MM.1S (cell line): ENCODE measurements at places on chromosomes 12 and 14.

GRCh38 chr14:23094666-23095195 lies at the start of gene ACIN1:
Gene ACIN1, minus strand, starts transcription at chr14:23095136. Its CDS starts 24 bp downstream, at chr14:23095112.
- peak; percentile 72 for DNase-seq

GRCh38 chr12:16474801-16475200 lies 127.4 kb downstream of the MGST1 start:
- no peak for DNase-seq

- DNase-seq: no peak
Observed at GRCh38 chr14:92982956-92983355, 60.0 kb downstream of the CHGA start.

GRCh38 chr14:85960756-85961155 lies 430.8 kb downstream of the FLRT2 start:
- DNase-seq: no peak

GRCh38 chr14:90611936-90612335 lies 204.3 kb downstream of the TTC7B start:
- no peak for DNase-seq

GRCh38 chr14:39023939-39024871 lies 78.8 kb downstream of the SEC23A start:
- DNase-seq: no peak

DNA sequence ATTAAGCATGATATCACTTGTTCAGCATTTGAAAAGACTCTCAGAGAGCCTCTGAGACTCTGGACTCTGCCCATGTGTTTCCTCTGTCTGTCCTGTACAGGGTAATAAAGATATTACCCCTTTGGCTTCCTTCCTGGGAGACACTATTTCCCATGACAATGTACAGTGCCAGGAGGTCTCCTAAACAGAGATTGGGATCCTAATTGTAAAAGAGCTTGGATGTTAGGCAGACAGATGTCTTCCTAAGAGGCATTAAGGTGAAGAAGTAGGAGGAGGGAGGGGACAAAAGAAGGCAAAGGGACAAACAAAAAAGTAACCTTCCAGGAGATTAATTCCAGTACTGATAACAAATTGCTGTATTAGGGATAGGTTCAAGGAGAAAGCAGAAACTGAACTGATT lies 45.5 kb upstream of the NAV3 start:
- DNase-seq: no peak

GRCh38 chr14:74841230-74842207 lies 34.4 kb downstream of the PROX2 start:
- DNase-seq: peak; percentile 67

- DNase-seq: no peak
Observed at GRCh38 chr12:64039281-64039871, 182.7 kb downstream of the KICS2 start.

DNA sequence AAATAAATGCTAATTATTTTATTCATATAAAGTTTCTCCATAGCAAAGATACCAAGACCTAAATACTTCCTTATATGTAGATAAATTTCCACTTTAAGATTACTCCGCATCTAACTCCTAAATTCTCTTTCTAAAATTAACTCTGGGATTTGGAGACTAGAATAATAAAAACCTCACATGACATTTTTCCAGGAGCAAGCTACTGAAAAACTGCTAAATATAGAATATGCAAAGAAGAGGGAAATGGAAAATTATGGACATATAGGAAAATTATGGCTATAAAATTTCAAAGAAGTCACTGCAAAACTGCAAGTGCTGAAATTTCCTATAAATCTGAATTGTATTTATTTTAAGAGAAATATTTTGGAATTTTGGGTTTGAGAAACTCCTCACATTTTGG lies 186.2 kb downstream of the DUSP6 start:
- no peak for DNase-seq

- DNase-seq: no peak
Observed at GRCh38 chr14:22546722-22547071, 42.3 kb downstream of the DAD1 start.

- DNase-seq: peak; percentile 29
Observed at GRCh38 chr14:24481622-24482324, 26.3 kb downstream of the CMA1 start.

DNA sequence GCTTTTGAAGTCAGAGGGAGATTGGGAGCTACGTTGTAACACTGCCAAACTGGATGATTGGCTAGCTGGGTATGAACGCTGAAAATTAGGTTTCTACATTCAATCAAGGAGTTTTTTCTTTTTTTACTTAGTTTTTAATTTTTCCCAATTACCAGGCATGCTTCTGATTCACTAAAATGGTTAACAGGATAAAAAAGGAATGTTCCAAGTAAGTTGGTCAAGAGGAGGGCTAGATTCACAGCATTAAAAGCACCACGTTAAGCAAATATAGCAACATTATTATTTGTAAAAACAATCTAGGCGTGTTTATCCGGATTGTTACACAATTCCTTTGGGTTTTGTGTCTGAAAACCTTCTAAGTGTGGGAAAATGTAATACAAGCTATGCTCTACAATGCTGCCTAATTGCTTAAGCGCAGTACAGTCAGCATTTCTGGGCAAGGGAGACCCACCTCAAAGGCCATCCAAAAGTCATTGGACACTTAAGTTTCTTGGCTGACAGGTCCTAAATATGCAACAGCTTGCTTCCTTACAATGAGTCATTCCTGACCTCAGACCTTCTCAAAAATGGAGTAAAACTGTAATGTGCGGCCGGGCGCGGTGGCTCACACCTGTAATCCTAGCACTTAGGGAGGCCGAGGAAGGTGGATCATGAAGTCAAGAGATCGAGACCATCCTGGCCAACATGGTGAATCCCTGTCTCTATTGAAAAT lies 1.2 kb downstream of the RPLP0 start:
- DNase-seq: no peak

- no peak for DNase-seq
Observed at GRCh38 chr12:104752016-104752415, 206.1 kb downstream of the SLC41A2 start.

GRCh38 chr12:16218234-16218633 lies 59.3 kb downstream of the SLC15A5 start:
- DNase-seq: no peak

GRCh38 chr12:46617167-46617566 lies 208.6 kb downstream of the SLC38A4 start:
- peak; percentile 21 for DNase-seq

- no peak for DNase-seq
Observed at GRCh38 chr12:129696405-129696804, 207.4 kb downstream of the TMEM132D start.

GRCh38 chr12:89348894-89349699 lies 3.2 kb downstream of the DUSP6 start:
- DNase-seq: peak; percentile 33

DNA sequence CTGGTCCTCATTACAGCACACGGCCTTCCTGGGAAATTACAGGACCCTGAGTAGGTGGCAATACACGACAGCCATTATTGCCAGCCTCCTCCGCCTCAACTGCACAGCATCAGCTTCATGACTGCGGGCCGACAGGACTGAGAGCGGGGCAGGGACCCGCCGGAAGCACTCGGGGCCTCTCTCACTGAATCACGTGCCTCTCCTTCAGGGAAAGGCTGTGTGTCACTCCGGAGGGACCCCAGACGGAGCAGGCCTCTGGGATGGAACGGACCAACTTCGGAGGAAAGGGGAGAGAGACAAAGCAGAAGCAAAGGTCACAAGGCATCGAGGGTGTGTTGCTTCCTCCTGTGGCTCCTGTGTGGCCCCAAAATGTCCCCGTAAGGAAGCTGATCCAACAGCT lies 90.0 kb downstream of the RNF34 start:
- no peak for DNase-seq

- peak; percentile 89 for DNase-seq
Observed at GRCh38 chr12:1594261-1595025, at the start of gene FBXL14. Gene FBXL14, minus strand, starts transcription at chr12:1594581. Its CDS starts 515 bp downstream, at chr12:1594066.

DNA sequence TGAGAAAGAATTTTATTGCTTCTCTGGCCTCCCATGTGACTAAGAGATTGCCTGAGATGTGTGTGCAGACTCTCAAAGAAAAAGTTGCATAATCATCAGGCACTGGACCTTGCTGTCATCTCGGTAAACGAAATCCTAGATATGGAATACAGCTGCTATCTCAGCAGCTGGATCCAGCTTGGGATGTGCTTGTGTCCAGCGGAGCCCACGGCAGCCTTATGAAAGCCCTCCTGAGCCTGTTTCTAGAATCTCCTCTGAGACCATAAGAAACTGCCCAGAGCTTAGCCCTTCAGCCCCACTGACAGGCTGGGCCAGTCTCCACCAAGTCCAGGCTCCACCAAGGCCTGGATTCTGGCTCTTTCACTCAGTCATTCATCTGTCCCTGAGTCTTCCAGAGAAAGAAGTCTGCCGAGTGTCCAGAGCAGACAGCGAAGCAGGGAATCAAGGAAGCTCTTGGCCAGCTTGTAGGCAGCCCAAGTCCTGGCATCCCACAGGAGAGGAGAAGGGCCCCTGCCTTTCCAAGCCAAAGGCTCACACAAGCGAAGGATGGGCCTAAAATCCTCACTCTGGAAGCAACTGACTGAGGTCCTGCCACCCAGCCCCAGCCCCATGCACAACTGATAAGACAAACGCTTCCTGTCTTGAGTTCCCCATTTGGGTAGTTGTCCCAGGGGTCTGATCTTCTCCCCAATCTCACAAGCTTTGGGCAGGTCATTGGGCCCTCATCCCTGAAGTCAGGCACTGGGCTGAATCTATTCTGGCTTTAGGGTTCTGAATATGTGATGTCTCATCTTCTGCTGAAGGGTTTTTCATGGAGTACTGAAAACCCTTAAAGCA lies 97.8 kb downstream of the SEC23A start:
- no peak for DNase-seq

- DNase-seq: no peak
Observed at GRCh38 chr12:3881281-3881950, 8.2 kb upstream of the PARP11 start.

DNA sequence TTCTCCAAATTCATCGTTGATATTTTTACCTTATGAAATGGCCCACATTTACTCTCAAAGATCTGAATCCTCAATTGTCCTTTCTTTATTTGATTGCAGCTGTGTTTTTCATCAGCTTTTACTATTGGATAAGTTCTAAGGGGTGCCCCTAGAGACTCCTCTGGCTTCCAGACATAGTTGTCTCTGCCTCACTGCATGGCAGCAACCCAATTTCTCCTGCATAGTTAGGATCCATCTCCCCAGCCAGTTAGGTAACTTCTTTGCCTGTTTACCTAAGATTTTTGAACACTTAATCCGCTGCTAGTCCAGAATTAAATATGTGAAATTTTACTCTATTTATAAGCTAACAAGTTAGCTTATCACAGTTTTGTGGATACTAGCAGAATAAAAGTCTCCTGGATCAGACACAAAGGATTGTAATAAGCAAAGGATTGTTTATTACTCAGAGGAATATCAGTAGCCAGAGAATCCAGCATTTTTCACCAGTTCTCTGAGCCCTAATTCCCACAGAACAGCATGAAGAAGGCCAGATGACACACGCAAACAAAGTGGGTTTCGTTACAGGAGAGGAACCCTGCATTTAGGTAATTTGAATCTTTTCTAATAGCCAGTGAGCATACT lies 101.1 kb downstream of the BBS10 start:
- DNase-seq: no peak

DNA sequence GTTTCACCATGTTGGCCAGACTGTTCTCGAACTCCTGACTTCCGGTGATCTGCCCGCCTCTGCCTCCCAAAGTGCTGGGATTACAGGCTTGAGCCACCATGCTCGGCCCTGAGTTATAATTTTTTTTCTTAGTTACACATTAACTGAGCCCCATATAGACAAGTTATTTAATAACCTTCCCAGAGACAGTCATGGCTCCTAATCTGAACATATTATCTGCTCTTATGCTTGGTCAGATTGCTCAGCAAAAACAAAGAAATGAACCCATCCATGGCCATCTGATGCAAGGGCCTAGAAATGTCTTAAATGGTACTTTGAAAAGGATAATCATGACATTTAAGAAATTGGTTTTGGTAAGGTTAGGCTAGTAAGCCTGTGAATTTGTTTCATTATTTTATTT lies 13.0 kb downstream of the SAMD15 start:
- DNase-seq: no peak

DNA sequence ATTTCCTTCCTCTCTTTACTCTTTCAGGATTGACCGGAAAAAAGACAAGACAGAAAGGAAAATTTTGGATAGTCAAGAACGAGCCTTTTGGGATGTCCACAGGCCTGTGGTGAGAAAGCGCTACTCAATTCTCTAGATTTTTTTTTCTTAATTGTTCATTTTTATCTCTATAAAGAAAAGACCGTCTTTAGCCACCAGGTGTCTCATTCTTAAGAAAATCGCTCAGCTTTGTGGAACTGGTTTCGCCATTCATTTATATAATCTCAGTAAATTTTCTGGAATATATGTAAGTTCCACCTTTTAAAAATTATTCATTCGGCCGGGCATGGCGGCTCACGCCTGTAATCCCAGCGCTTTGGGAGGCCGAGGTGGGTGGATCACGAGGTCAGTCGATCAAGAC lies 421.1 kb downstream of the DPF3 start:
- no peak for DNase-seq

DNA sequence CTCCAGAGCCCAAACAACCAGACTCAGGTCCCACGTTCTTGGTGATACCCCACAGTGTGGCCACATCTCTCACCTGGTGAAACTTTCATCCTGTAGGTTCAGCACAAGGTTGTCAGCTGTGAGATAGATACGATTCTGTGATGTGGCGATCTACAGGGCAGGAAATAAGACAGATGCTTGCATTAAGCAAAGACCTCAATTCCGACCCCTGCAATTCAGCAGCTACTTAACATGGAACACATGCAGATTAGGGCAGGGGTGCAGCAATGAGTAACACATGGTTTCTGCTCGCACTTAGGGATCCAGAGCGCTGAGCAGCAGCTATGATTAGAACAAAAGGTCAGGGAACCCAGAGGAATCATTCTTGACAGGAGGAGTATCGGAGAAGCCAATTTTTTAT lies 4.1 kb downstream of the PHB2 start:
- DNase-seq: peak; percentile 3

GRCh38 chr14:35218963-35219362 lies 73.2 kb upstream of the PSMA6 start:
- no peak for DNase-seq

- no peak for DNase-seq
Observed at GRCh38 chr12:39966721-39967120, 139.2 kb downstream of the SLC2A13 start.

DNA sequence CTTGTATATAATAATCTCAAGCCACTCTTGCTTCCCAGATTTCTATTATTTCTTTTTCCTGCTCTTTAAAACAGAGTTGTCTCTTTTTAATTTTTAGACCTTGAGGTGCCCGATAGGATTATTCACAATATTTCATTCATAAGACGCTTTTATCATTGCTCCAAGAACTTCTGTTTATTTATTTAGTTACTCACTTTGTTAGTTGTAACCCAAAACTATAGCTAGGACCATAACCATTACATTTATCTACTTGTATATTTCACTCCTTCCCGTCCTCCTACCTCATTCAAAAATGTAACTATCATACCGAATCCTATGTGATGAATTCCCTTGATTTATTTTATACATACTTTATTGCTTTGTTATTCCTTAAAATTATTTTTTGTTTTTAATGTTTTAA lies 7.1 kb downstream of the EIF2S3B start:
- no peak for DNase-seq

- DNase-seq: peak; percentile 38
Observed at GRCh38 chr14:73761618-73762355, 47.6 kb upstream of the PNMA1 start.

- no peak for DNase-seq
Observed at GRCh38 chr14:26765301-26765700, 167.5 kb upstream of the NOVA1 start.
